ENCODE measurements at places on chromosomes 3 and 15.

DNA sequence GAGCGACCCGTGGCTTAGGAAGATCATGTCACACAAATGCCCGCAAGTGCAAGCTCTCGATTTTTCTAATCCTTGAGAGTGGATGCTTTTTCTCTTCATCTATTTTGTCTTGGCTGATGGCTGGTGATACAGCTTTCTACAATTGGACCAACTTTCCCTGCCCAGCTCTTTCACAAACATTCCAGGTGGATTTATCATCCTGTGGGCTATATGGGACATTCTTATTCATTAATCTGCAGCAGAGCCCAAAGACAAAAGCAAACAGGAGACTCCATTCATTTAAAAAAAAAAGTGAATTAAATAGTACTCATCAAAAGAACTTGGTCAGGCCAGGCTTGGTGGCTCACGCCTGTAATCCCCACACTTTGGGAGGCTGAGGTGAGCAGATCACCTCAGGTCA, 14.2 kb upstream of the TSEN2 start:
- no peak for DNase-seq

GRCh38 chr15:61685971-61686370, 374.3 kb downstream of the VPS13C start:
- no peak for DNase-seq

DNA sequence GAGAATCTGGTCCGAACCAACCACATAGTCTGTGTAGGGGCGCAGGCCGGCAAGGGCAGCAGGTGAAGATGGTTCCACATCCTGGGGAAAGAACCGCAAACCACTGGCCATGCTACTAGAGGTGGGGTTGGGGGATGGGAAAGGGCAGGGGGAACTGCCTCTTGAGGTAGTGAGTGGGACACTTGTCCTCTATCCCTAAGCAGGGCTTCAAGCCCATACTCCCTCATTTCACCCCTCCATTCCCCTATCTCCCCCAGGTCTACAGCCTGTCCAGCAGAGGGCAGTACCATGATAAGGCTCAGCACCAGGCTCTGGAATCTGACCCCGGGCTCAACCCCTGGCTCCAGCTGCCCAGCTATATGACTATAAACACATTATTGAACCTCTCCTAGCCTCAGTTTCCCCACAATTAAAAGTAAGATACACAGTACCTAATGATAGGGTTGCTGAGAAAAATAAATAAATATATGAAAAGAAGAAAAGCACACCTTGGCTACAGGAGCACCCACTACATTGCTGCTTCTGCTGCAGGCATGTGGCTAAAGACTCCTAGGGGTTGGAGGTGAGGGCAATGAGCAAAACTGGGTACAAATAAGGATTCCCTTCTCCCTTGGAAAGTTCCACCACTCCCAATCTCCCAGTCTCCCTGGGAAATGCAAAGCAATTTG, 6.3 kb downstream of the GORASP1 start:
- DNase-seq = no peak

- DNase-seq = no peak
These were observed 48.7 kb upstream of the IREB2 start for GRCh38 chr15:78389322-78389721.

GRCh38 chr15:81069909-81070308, 64.2 kb upstream of the CFAP161 start:
- no peak for DNase-seq

DNA sequence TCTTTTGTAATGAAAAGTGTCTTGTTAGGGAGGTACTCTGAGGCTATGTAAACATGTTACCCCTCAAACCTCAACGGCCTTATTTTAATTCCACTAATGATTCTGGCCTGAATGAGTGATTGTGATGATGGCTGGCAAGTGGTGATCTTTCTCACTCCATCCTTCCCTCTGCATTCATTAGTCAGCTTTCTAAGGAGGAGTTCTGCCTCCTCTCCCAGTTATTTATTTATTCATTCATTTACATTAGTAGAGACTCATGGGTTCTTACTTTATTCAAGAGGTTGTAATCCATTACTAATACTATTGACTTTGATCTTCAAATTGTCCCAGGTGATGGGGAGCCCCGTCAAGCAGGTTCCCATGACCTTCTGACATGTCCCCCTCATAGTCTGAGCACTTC, 35.3 kb downstream of the GNB5 start:
- DNase-seq = no peak

GRCh38 chr3:157494581-157495281, 8.5 kb downstream of the VEPH1 start:
- DNase-seq = no peak

DNA sequence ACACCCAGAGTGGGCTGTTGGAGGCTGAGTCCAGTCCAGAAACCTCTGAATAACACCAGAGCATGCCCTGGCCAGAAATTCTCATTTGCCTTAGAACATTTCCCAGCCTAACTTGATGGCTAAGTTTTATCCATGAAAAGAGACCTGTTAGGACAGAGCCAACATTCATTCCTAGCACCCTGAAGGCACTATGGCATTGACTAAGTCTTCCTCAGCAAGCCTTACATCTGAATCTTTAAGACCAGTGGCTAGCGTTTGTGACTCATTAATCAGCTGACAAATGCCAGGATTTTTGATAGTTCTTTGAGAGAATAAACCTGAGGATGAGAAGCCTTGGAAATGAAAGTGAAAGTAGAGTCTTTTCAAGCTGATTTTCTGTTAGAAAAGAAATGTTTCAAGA, 1087.1 kb upstream of the ALCAM start:
- DNase-seq = no peak

DNA sequence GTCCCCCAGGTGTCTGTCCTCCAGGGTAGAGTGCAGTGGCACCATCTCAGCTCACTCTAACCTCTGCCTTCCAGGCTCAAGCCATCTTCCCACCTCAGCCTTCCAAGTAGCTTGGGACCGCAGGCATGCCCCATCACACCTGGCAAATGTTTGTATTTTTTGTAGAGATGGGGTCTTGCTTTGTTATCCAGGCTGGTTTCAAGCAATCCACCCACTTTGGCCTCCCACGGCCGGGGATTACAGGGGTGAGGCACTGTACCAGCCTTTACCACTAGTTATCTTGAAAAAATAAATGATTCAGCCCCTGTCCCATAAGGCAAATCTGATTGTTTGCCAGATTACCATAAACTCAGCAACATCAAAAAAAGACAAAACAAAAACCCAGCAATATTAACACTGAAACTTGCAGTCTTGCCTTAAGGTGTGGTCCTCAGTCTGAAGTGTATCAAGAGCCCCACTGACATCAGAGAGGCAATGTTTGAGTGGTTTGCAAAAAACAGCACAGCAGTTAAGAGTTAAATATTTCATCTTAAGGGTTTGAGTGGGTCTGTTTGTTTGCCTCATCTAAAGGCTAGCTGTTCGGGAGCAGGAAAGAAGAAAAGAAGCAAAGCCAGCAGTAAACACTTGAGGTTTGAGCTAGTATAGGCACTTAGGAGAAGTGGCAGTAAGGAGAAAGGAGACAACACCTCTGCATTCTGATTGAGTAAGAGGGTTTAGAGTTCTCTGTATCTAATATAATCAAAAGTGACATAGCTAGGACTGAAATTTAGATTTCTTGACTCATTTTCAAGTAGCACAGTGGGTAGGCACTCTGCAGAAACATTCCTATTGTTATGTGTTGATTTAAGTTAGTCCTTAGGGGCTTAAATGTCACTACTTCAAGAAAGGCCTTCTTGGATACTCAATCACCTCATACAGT, 26.3 kb upstream of the EDEM1 start:
- no peak for DNase-seq

DNA sequence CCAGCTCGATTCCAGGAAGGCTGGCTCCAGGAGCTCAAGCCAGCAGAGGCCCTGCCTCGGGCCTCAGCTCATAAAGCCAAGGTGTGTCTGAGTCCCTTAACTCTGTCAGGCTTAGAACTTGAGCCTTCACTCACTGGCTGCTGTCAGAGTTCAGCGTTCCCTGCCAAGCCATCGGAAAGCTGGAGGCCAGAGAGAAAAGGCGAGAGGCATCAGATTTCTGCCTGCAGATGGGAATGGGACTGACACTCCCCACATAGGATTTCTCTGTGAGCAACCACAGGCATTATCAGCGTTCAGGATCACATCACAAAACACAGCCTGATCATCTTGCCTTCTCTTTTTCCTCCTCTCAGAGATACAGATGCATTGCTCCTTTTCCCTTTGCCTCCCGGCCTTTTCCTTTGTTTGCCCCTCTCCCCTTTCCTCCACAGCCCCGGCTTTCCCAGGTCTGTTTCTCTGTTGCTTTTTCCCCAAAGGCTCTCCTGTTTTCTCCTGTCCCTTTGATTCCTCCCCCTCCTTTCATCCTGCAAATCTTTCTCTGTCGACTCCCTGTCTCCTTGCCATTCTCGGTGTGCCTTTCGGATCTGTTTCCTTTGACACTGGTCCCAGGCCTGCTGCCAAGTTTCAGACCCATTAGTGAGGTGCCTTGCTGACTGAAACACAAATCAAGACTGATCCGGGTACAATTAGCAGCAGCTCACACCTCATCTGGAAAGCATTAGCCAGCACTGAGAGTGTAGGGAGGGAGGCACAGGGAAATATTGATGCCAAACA, 44.5 kb upstream of the BOC start:
- peak; percentile 59 for DNase-seq

DNA sequence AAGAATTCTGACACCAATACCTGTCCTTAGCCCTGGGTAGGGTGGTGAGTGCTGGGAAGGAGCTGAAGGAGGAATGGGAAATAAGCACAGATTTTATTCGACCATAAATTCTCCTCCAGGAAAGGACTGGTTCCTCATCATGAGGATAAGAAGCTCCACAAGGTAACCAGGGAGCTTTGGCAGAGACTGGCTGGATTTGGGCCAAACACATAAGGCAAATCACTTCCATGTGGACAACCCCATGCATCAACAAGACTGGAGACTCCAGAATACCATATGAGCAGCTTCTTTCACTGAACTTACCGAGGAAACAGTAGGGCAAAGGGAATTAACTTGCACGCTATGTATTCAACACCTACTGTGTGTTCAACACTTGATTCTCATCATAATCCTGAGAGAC, 312.5 kb downstream of the NTRK3 start:
- no peak for DNase-seq

- no peak for DNase-seq
These were observed 571.8 kb downstream of the TUSC7 start for GRCh38 chr3:117281371-117281770.

- DNase-seq = no peak
These were observed 5.8 kb upstream of the DUT start for GRCh38 chr15:48325400-48325799.

GRCh38 chr3:147038481-147038880, 367.9 kb downstream of the ZIC4 start:
- DNase-seq = peak; percentile 69

DNA sequence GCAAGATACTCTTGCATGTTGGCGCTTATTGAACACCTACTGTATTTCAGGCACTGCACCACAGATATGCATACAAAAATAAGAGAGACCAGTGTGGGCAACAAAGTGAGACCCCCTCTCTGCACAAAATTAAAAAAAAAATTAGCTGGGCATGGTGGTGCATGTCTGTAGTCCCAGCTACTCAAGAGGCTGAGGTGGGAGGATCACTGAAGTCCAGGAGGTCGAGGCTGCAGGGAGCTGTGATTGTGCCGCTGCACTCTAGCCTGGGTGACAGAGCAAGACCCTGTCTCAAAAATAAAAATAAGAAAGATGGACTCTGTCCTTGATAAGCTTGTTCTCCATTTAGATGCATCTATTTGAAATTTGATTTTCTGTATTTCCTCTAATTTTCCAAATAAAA, 20.8 kb downstream of the FEM1B start:
- no peak for DNase-seq

GRCh38 chr3:127535901-127536829, 54.4 kb downstream of the TPRA1 start:
- DNase-seq = no peak

GRCh38 chr15:66603301-66604179, 37.7 kb upstream of the LCTL start:
- DNase-seq = no peak

- DNase-seq = no peak
These were observed 856.8 kb downstream of the OTOL1 start for GRCh38 chr3:162353414-162353813.

DNA sequence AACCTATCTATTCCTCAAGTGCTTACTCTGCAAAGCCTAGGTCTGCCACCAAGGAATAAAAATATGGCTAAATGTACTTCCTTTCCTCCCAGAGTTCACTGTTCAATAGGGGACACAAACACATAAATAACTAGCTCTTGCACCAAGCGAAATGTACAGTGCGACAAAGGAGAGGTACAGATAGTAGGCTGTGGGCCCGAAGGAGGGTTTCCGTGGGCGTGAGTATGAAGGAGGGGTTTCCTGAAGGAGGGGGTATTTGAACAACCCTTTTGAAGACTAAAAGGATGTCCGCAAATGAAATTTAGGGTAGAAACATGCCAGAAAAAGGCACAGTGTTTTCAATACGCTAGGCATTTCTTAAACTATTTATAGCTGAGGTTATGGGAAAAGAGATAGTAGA, 207.9 kb downstream of the LPP start:
- no peak for DNase-seq

DNA sequence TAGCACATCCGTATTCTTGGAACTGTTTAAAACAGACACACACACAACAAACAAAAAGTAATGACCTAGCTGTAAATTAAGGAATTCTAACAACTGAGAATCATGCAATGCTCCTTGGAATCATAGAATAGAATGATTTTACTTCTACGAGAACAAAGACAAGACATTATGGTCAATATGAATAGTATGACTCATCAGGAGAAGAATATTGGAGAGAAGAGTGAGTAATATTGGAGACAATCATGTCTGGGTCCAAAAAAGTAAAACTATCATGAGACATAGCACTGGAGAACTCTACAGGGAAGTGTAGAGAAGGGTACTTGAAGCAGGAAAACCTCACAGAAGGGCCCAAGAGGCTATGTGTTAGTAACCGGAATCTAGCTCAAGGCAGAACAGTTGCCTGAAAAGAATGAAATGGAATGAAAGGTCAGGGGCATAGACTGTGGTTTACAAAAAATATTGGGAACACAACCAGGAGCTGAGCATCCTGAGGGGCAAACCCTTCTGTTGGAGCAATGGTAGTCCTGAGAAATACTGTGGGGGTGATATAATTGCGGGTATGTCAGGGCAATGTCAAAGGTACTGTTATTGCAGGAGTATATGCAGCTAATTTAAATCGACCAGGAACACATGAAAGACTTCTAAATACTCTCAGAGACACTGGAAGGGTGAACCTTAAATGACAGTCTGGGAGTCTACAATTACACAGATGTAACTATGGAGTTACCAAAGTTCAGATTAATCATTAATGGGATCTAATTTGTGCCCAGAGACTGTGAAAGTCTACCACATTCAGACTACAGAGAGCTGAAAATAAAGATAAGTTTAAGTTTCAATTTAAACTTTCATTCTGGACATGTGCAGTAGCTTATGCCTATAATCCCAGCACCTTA, 201.2 kb downstream of the BCHE start:
- DNase-seq = no peak

Data from GM04503 (cell line).